ENCODE measurements at places on chromosomes 6 and 20.

- no peak for DNase-seq
Measured at GRCh38 chr6:35483490-35483889, 13.4 kb downstream of the TEAD3 start.

GRCh38 chr6:46637145-46637544 lies 15.5 kb downstream of the CYP39A1 start:
- DNase-seq = peak; percentile 5

DNA sequence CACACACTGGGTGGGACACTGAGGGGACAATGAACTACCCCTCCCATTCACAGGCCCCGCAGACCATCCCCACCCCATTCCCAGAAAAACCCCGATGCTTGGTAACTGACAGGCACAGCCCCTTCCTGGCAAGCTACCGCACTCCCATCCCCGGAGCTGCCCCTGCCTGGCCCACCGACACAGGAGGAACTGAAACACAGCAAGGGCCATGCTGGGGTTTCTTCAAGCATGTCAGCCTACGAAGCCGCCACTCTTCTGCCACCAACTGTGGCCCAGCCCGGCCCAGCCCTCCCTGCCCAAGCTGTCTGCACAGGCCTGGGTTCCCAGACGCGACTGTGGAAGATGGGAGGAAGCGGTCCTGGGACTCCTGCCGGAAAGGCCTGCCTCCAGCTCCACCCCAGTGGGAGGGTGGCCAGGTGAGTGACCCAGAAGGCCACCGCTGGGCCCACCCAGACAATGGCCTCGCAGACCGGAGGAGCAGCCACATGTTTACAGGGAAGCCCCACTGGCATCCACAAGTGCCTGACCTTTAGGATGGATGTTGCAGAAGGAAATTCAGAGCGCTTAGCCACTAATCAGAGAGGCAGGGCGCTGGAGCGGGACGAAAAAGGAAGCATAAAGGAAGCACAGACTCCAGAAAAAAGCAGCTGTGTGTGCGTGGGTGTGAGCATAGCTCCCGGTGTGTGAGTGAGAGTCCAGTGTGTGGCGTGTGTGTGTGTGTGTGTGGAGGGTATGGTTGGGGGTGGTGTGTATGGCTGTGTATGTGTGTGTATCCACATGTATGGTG lies 91.6 kb downstream of the PRND start:
- no peak for DNase-seq

- DNase-seq = no peak
Measured at GRCh38 chr6:168631564-168631963, 190.6 kb downstream of the SMOC2 start.

DNA sequence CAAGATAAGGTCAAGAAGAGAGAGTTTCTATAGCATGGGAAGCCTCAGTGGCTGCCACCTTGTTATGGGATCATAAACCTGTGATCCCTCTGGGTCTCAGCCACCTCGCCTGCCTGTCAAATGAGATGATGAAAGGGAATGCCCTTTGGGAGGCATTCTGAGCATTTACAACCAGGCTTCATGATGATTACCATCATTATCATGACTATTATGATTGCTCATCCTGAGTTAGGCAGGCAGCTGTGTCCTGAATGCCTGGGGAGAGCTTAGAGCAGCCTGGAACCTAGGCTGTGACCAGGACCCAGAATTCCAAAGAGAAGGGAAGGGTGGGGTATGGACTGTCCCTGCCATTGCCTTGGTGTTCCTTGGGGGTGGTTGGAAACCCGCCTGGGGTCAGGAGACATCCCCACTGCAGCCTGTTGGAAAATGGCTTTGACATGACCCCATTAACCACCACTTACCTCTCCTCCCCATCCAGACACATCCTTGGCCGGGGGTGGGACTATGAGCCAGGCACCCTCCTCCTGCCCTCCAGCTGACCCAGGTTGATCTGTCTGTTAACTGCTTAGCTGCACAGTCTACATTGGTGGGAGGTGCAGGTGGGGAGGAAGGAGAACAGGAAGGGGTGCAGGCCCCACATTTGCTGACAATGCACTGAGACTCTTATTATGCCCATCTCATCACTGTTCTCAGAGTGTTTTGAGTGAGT lies 51.9 kb downstream of the LRFN2 start:
- DNase-seq = no peak

GRCh38 chr6:139939189-139939979 lies 564.9 kb upstream of the CITED2 start:
- no peak for DNase-seq

- no peak for DNase-seq
Measured at GRCh38 chr6:9711365-9711764, 703.5 kb downstream of the TFAP2A start.

GRCh38 chr20:51388756-51389542 lies 153.6 kb downstream of the NFATC2 start:
- DNase-seq = no peak

- DNase-seq = no peak
Measured at GRCh38 chr6:160788806-160789205, 86.8 kb downstream of the PLG start.

- DNase-seq = peak; percentile 90
Measured at GRCh38 chr6:37038292-37039198, 33.1 kb downstream of the FGD2 start.

DNA sequence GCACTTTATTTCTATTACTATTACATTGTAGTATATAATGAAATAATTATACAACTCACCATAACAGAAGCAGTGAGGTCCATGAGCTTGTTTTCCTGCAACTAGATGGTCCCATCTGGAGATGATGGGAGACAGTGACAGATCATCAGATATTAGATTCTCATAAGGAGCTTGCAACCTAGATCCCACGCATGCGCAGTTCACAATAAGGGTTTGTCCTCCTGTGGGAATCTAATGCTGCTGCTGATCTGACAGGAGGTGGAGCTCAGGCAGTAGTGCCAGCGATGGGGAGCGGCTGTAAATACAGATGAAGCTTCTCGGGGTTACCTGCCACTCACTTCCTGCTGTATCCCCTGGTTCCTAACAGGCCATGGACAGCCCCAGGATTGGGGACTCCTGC lies 139.5 kb upstream of the TCF21 start:
- DNase-seq = no peak

DNA sequence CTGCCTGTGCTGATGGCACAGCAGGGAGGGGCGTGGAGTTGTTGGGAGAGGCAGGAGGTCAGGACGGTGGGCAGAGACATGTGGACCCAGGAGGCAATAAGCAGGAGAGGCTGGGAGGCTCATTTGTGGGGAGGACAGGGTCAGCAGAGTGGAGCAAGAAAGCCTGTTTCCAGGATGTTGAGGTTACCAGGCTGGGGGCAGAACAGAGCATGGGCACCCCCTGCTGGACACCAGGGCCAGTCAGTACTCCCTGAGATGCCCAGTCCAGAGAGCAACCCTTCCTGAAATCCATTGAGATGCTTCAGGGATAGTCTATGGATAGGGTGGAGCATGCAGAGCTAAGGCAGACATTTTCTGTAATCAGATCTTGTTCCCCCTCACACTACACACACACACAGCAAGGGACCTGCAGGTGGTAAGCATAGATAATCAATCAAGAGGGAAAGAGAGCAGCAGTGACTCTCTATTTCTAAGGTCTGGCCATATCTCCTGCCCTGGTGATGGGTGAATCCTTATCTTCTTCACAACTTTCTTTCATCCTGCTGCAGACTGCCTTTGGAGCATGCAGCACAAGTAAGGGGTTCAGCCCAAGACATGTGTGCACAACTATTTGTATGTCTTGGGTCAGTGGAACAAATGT lies 41.7 kb downstream of the MOCS1 start:
- peak; percentile 54 for DNase-seq

- DNase-seq = peak; percentile 78
Measured at GRCh38 chr6:107561306-107561705, 71.4 kb downstream of the SOBP start.

DNA sequence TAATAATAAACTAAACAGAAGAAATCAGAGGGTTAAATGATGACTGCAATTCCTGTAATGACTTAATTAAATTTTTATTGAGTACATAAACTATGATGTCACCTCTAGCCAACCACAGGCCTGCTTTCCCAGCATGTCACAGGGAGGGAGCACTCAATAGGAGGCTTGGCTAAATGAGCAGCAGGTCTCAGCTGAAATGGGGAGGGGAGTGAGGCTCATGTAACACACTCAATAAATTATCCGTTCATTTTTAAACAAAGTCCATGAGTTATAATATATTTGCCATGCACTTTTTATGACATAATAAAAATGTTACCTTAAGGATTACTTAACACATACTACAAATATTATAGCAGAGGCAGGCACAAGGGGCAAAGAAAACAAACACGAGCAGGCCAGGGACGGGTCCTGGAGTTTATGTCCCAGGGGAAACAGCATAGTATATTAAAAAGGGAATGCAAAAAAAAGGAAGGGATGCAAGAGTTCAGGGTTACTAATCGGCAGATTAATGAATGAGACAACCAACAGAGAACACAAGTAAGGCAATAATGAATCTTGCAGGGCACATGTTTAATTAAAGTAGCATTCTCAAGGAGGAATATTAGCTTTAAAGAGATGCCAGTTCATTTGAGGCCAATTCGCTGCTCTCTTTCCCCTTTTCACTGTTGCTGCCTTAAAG lies 27.1 kb upstream of the FAM83C start:
- no peak for DNase-seq
